ENCODE measurements at places on chromosomes 1 and 21. TPM values are rescaled to one million over a fixed set of nuclear protein-coding genes. Genes with fewer than 3 reads are reported as not detected.

DNA sequence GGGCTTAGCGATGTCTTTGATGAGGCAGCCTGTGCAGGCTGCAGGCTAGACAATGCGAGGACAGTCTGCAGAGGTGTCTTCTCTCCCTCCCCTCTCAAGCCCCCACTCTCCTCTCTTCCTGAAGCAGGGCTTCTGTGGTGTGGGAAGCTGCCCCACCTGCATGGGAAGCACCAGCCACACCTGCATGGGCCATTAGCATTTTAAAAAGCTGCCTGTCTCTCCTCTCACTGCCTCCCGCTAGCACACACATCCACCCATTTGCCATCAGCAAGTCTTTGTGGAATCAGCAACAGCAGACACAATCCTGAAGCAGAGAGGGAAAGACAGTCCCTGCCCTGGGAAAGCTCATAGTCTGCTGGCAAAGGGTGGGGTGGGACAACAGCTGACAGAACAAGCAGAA lies 53.1 kb downstream of the NAV1 start:
- no peak for DNase-seq

DNA sequence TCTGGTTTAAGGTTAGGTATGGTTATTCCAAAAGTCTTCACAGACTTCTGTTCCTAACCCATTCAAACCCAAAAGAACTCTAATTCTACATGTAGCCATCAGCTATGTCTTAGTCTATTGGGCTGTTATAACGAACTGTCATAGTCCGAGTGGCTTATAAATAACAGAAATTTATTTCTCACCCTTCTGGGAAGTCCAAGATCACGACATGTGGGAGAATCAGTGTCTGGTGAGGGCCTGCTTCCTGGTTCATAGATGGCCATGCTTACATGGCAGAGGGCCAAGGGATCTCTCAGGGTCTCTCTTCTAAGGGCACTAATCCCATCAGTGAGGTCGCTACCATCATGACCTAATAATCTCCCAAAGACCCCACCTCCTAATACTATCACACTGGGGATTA lies 103.0 kb upstream of the PPP2R5A start:
- DNase-seq, result no peak

Gene CELF3
- total RNA-seq, result not detected

Gene TFF3
- total RNA-seq, result not detected

- no peak for DNase-seq
These were observed 26.2 kb downstream of the ZYG11B start for GRCh38 chr1:52752484-52752826.

Gene OVAAL
- total RNA-seq, result not detected

Gene OR4F16
- total RNA-seq, result not detected

DNA sequence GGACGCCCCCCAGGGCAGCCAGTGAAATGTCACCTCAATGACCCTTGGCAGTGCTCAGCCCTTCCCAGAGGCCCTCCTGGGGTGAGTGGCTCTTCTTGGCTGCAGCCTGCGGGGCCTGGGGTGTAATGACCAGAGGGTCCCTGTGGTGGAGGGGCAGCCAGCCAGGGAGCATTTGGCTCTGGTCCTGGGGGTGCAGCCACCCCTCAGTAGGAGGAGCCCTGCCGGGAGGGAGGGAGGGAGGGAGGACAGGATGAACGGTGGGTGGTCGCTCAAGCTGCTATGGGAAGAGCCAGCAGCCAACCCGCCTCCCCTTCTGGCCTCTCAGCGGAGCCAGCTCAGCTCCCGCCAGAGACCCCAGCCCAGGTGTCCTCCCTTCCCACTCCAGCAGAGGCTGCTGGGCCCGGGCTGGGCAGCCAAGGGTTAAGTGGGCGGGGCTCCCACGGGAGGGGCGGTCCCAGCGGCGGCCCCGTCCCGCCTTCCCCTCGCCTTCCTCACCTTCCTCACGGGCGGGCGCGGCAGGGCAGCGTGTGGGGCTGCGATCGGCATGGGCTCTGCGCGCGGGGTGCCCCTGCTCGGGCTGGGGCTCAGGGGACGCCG lies 9.0 kb upstream of the PLCH2 start:
- DNase-seq, result no peak

Gene FAM131C
- 3.8 TPM for total RNA-seq

All from NCI-H460 (cell line).